ENCODE measurements at places on chromosomes 7 and 10.

DNA sequence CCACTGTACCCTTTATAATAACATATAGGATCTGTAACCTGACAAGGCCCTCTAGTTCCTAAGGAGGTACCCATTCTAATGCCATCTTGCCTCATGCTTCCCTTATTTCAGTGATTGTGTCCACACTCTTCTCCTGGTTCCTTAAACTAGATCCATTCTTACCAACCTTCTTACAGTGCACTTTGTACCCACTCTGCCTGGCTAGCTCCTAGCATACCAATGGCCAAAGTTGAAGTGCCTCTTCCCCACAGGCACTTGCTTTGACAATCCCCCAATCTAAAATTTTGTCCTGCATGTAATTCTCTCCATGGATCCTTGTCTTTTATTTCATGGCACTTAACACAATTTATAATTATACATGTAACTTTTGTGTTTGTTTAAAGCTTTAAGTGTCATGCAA is 40.9 kb downstream of the CCDC71L start:
- DNase-seq, result no peak

GRCh38 chr10:54159924-54160323 is 641.1 kb downstream of the PCDH15 start:
- DNase-seq, result no peak

- DNase-seq, result peak; percentile 84
Observed at GRCh38 chr7:95527033-95527775, 41.5 kb downstream of the ASB4 start.

DNA sequence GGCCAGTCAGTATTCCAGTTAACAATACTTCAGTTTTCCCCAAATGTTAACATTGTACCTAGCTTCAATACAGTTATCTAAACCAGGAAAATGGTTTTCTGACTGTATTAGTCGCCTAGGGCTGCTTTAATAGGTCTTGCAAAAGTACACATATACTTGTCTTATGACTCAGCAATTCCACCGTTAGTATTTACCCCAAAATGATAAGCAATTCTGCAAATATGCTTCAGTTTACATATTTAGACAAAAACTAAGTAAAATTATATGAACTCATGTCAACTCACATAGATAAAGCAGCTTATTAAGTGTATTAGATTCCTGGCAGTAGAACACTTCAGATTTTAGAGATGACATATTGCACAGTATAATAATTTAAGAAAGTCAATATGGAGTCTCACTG is 363.3 kb downstream of the ARL4A start:
- DNase-seq, result peak; percentile 71

DNA sequence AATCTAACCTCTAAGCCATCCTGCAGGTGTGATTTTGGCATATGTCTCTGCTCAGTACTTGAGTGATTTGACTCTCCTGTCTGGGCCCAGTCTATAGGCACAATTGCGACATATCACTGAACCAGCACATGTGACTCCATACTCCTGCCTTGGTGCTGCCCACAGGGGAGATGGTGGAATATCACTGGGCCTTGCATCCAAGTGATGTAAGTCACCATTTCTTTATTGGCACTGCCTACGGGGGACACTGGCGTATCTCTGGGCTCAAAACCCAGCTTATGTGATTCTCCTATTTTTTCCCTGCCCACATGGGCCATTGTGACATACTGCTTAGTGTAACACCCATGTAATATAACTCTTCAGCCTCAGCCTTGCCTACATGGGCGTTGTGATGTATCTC is 48.1 kb upstream of the ZNF680 start:
- DNase-seq, result no peak

- no peak for DNase-seq
Observed at GRCh38 chr7:69640925-69641594, 42.8 kb downstream of the AUTS2 start.

DNA sequence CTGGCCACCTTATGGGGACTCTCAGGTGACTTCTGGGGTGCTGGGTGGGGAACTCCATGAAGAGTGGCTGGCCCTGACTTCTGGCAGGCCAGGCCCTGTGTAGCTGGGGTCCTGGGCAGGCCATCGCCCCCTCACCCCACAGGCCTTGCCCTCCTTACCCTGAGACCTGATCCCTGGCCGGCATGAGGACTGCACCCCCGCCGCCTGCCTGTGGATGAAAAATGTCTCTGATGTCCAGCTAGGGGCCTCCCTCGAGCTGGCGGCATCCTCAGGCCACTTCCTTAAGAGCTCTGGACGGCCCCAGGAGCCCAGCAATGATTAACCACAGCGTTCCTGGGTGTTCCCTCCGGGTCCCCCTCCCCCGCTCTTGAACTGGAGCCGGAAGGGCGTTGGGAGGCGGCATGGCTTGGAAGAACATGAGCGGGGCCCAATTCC is 31.8 kb upstream of the SHH start:
- no peak for DNase-seq

DNA sequence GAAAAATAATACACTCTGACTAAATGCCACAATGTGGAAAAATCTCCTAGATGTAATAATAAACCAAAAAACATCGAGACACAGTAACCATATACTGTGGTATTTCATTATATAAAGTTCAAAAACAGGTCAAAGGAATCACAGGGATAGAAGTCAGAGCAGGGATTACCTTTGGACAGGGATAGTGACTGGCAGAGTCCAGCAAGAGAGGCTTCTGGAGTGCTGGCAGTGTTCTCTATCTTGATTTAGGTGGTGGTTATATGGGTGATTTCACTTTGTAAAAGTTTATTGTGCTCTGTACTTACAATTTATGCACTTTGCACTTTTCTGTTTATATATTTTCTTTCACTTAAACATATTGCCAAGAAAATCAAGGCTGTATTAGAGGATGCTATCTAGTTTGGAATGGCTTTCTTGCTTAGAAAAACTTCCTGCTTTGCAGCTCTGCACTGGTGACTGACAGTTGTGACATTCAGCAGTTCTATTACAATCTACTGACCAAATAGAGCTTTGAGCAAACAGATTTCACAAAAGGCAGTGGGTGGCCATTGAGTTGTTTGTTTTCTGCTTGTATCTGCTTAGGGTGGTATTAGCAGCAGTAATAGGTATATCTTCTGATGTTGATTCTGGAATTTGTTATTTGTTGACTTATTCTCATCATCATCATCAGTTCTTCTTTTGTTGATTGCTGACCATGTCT is 263.6 kb upstream of the LRGUK start:
- peak; percentile 18 for DNase-seq

GRCh38 chr7:17015598-17016031 is 133.8 kb upstream of the AGR3 start:
- peak; percentile 63 for DNase-seq

- DNase-seq, result peak; percentile 64
Observed at GRCh38 chr7:111363099-111363498, 199.2 kb downstream of the IMMP2L start.

GRCh38 chr7:14765731-14766130 is 136.8 kb downstream of the DGKB start:
- DNase-seq, result no peak

DNA sequence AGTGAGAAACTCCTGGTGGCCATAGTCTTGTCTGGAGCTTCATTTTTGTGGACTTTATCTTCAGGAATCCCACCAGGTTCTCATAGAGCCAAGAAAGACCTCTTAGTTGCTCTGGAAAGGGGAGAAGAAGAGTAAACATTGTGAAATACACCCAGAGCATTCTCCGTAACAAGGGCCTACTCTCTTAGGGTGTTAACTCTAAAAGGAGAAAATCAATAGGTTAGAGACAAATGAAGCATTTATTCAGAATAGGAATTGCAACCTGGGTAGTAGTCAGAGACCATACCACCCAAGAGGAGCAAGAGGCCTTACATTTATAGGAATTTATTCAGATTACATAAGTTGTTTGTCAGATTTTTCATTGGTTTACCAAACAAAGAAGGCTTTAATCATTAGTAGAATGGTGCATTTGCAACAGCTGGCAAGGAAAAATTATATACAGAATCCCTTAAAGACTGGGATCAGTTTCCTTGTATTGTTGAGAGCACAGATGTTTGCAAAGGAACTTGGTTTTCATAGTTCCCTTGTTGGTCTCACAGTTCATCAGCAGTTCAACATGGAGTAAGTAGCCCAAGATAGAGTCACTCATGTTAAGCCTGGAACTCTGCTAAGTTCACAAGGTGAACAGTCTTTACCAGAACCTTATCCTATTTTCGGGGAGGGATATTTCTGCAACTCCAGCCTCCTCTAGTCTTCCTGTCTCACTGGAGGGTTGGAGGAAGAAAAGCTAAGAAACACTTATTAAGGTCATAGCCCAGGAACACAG is 53.2 kb upstream of the TMEM140 start:
- no peak for DNase-seq

All from adipocyte (in vitro differentiated cells).